ENCODE measurements at places on chromosomes 6 and 20.
A peak's percentile ranks its signal among the peaks of the same experiment; 100 is the strongest.

- peak; percentile 72 for DNase-seq
Measured at GRCh38 chr6:53725791-53726575, 60.4 kb upstream of the KLHL31 start.

GRCh38 chr6:138979813-138980668 is 8.0 kb downstream of the REPS1 start:
- DNase-seq: no peak

GRCh38 chr20:2692036-2692885 is at the start of gene EBF4:
EBF4 (plus strand) TSS chr20:2692780; CDS start chr20:2693646, 866 bp downstream.
- no peak for DNase-seq

DNA sequence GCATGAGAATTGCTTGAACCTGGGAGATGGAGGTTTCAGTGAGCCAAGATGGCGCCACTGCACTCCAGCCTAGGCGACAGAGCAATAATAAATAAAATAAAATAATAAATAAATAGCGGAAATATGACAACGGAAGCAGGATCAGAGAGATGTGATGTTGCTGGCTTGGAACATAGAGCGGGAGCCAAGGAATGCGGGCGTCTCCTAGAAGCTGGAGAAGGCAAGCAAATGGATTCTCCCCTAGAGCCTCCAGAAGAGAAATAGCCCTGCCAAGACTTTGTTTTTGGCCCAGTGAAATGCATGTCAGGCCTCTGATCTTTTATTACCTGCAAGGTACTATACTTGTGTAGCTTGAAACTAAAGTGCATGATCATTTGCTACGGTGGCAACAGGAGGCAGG is 12.4 kb downstream of the KIAA1755 start:
- DNase-seq: no peak

- DNase-seq: no peak
Measured at GRCh38 chr6:43878823-43879495, 108.9 kb downstream of the VEGFA start.

- no peak for DNase-seq
Measured at GRCh38 chr6:159594750-159595117, 98.3 kb downstream of the SOD2 start.

DNA sequence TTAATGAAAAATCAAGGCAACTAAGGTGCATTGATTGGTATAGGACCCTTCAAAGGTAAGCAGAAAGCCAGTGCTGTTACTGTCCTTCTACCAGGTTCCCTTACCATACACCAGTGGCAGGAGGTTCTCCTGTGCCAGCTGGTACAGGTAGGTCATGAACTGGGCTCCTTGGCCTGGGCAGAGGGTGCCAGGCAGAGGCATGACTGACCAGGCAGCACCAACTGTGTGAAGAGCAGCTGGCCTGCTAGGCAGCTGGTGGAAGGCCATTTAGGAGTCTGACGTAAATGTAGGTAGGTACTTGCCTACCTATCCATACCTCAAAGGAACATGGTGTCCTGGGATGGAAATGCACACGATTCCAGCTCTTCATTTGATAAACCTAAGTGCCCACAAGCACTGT is 23.3 kb downstream of the PCNA start:
- no peak for DNase-seq

GRCh38 chr6:89361171-89361570 is 8.6 kb upstream of the UBE2J1 start:
- DNase-seq: no peak

DNA sequence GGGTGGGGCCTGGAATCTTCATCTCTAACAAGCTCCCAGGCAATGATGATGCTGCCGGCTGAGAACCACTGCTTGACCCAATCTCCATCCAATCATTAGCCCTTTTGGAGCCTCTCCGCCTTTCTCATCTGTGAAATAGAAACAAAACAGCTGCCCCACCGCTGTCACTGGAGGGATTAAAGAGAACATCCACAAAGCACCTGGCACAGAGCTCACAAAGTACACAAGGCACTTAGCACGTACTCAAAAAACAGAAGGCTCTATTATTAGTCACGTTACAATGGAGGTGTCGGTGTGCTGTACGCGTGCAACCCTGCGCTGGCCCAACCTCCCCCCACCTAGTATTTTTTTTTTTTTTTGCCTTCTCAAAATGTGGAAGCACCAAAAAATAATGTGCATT is 213.5 kb upstream of the ARID1B start:
- peak; percentile 90 for DNase-seq

- DNase-seq: no peak
Measured at GRCh38 chr20:51511861-51512619, 30.5 kb downstream of the NFATC2 start.

DNA sequence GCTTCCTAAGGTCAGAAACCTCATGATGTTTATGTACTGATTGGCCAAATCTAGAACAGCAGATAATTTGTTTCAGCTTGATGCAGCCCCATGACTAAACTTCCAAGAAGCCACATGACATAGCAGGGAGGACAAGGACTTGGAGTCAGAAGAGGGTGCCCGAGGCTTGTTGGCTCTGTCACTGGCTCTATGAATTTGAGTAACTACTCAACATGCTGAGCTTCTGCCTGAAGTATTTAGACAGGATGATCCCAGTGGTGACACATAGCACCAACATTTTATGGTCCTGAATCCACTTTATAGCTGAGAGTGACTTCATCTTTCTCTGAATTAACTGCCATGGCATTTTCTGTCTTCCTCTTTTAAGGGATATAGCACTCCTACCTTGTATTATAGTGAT is 13.5 kb upstream of the TBX18 start:
- no peak for DNase-seq

- no peak for DNase-seq
Measured at GRCh38 chr6:170371080-170371479, 64.5 kb downstream of the FAM120B start.

- DNase-seq: no peak
Measured at GRCh38 chr20:48805286-48805685, 22.5 kb downstream of the PREX1 start.

DNA sequence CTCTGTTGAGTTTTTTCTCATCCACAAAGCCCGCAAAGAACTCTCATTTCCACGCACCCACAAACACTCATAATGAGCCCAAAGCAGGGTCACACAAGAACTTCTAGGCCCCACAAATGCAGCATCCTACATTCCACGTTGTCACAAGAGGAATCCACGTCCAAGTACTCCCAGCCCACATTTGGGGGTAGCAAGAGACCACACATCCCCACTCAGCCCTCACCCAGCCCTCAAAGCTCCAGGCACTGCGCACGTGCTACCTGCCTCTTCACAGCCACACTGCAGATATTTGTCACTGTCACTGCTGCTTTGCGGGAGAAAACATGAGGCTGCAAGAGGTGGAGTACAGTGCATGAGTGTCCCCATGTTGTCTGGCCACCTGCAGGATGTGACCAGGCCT is 187.6 kb upstream of the CDYL start:
- no peak for DNase-seq

DNA sequence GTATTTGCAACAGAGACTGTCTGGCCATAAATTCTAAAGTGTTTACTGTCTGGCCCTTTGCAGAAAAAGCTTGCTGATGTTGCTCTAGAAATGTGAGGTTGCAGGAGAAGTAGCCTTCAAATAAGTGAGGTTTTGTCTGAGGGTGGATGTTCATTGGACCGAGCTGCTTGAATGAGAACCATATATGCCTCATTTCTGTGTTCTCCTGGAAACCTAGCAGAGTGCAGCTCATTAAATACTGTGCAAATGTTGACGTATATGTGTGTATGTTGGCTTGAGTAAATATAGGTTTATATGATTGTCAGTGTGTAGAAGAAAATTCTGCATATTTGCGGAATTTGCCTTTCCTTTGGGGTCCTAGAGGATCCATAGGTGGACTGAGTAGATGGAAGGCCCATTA is 39.0 kb downstream of the CHMP4B start:
- DNase-seq: no peak

DNA sequence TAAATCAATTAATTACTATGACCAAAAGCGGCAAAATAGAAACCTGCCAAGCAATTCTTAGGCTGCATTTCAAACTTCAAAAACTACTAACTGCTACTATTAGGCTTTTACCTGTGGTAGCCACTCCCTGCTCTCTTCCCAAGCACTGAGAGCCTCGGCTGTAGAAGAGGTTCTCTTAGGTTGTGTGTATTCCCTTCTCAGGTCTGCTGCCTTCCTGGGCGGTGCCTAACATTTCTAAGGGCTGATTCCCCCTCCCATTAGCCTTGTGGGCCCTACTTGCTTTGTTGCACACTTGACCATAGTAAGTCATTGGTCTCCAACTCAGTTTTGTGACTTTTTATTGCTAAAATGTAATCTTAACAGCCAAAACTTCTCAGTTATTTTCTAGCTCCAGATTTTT is 146.1 kb upstream of the C6orf118 start:
- DNase-seq: no peak

- DNase-seq: no peak
Measured at GRCh38 chr6:141532211-141532610, 600.5 kb upstream of the GJE1 start.

- peak; percentile 86 for DNase-seq
Measured at GRCh38 chr20:49450281-49450721, 32.2 kb downstream of the KCNB1 start.

DNA sequence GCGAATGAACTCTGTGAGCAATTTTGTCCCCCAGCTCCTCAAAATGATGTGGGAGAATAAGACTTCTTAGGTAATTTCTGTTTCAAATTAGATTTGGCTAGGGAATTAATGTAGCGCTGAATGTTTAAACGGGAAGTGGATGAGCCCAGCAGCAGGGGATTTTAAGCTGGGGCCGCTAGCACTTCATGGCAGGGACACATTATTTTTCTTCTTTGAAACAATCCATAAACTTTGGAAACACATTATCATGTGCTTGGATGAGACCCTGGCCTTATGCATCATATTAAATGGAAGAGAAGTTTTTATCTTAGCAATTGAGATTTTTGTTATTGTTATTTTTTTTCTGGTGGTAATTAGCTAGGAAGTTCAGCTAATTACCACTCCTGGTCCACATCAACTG is 74.2 kb upstream of the FUCA2 start:
- no peak for DNase-seq

- no peak for DNase-seq
Measured at GRCh38 chr6:127404594-127405178, 54.5 kb downstream of the KIAA0408 start.

GRCh38 chr6:6803180-6803977 is 214.9 kb downstream of the LY86 start:
- DNase-seq: no peak

DNA sequence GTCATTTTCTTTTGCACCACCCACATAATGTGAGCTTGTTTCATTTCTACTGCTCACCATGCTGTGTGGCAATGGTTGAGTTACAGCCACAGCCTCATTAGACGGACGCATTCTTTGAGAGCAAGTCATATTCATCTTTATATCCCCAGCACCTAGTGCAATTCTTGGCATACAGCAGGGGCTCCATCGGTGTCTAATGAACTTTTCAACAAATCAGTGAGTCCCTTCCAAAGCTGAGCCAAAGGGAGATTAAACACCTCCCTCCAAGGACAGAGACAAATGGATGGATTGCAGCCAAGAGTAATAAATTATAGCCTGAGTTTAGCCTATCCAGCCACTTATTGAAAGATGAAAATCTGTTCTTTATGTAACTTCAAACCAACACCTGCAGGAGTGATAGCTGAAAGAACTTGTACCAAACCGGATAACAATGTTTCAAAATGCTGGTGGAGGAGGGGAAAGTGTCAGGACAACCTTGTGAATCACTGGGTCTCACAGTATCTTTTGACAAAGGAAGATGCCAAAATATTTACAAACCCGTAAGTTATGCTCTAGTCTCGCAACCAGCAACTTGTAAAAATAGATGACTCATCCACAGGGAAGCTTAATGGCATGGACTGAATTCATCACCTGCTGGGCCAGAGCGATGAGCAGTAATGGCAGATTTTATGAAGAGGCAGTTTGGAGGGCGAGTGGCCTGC is 139.0 kb downstream of the PXDC1 start:
- DNase-seq: peak; percentile 77

- DNase-seq: no peak
Measured at GRCh38 chr6:35780719-35781118, at the start of gene CLPSL1. CLPSL1 (plus strand) TSS chr6:35781019; CDS start chr6:35781111, 92 bp downstream.

- DNase-seq: no peak
Measured at GRCh38 chr6:122791310-122791679, 2.2 kb downstream of the SMPDL3A start.

DNA sequence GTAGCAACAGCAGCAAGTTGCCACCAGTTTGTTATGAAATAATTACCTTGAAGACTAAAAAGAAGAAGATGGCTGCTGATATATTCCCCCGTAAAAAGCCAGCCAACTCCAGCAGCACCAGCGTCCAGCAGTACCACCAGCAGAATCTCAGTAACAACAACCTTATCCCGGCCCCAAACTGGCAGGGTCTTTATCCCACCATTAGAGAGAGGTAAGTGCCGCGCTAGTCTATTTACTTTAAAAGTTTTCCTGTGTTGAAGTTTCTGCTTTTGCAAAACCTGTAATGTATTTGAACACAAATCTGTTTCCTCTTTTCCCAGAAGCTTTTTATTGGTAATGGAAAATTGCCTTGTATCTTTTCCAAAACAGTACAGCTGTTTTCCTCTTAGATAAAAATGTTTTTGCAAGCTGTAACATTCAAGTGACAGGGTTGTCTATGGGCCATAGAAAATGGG is 725 bp downstream of the BTBD3 start:
- no peak for DNase-seq

GRCh38 chr20:33249456-33249855 is 13.7 kb downstream of the BPIFA1 start:
- no peak for DNase-seq

GRCh38 chr6:152356016-152356415 is 281.1 kb downstream of the SYNE1 start:
- DNase-seq: no peak

DNA sequence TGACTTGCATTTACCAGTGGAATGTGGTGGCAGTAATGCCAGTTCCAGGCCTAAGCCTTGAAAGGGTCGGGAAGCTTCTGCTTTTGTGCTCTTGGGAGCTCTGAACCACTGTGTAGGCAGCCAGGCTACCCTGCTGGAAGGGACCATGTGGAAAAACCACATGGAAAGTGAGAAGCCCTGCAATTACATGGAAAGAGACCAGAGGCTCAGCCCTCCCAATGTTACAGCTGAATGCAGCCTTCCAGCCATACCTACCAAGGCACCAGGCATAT is 14.9 kb upstream of the KCNB1 start:
- no peak for DNase-seq

GRCh38 chr20:63967330-63968135 is 2.2 kb downstream of the ZNF512B start:
- DNase-seq: no peak

- no peak for DNase-seq
Measured at GRCh38 chr6:25535632-25536225, 116.3 kb upstream of the SCGN start.

- DNase-seq: no peak
Measured at GRCh38 chr6:14086701-14087100, 30.9 kb upstream of the CD83 start.

- no peak for DNase-seq
Measured at GRCh38 chr20:11982955-11983470, 65.3 kb downstream of the BTBD3 start.

DNA sequence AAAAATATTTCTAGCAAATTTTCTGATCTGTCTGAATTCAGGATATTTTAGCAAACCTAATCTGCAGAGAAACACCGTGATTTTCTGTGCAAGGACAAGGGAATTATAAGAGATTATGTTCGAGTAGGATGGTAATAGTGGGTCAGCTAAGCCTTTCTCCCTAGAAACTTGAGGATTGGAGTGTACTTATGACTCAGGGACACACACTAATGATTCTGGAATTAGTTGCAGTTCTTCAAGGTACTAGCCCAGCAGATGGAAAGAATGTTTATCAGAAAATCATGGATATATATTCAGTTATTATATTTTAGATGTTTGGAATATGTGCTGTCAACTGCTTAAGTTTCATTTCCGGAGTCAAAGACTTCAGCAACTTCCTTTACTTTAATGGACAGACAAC is 177.1 kb upstream of the MAP3K7 start:
- DNase-seq: no peak

- peak; percentile 56 for DNase-seq
Measured at GRCh38 chr6:117265410-117266256, at the start of gene VGLL2. VGLL2 (plus strand) TSS chr6:117265558; CDS start chr6:117265764, 206 bp downstream.

- no peak for DNase-seq
Measured at GRCh38 chr20:24935766-24936525, 13.1 kb upstream of the CST7 start.
